ENCODE measurements at places on chromosomes 5 and 9.

DNA sequence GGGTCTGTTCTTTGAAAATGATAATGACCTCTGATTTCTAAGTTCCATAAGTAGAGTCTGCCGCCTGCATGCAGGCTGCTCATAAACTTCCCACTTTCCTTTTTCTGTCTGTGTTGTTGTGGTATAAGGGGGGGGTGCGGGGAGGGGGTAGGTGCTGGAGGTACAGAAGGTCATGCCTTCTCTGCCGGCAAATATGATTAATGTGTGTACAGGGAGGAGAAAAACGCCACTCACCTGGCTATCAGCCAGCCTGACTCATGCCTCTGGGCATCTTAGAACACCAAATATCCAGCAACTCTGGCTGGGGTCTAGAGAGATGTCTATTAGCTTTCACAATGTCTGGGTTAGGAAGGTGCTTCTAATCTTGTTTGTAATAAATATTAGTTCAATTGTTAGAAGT, 128.3 kb downstream of the EFNA5 start:
- peak; percentile 67 for DNase-seq

GRCh38 chr5:115657881-115658233, 32.0 kb upstream of the TMED7 start:
- DNase-seq: peak; percentile 83

- no peak for DNase-seq
These were observed at the start of gene NFIB for GRCh38 chr9:14313951-14314423. Gene NFIB, minus strand, starts transcription at chr9:14314141. Its CDS starts 630 bp downstream, at chr9:14313511.

DNA sequence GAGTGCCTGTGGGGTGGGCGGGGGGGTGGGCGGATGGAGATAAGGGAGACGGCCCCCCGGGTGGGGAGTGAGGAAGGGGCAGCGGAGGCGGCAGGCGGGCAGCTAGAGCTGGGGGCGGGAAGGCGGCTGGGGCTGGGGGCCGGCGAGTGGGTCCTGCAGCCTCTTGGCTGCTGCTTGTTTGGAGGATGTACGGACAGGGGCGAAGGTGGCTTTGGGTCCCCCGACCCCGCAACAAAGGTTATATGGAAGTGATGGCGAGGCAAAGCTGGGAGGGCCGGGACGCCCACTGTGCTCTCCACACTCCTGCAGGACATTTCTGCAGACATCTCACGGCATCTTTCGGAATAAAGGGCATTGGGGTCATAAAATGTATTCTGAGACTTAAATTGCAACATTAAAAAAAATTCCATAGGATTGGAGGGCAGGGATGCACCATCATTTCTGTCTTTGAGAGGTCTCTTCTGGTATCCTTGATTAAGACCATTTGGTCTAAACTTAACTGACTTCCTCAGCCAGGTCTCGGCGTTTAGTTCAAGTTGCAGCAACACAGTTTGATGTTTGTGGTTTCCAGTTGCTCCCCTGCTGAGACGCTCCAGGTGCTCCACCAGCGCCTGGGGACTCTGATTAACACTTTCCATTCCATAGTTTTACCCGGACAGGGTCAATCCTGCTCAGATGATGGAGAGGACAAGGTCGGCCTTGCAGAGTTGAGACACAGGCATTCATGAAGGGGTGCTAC, 101.6 kb upstream of the SSBP2 start:
- peak; percentile 25 for DNase-seq

DNA sequence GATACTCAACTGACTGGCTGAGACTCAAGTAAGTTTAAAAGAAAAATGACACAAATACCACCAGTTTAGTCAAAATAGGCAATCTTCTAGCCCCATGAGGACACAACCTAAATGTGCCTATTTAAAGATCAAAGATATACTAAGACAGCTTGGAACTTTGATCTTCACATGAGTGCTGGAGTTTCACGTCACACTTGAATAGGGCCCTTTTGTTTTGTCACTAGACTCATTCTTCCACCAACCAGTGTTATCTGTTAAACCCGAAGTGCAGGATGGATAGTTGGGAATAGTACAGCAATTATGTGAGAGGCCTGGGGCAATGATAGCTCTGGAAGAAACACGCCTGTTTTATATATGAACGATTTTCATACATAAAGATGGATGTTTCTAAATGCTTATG, 792.8 kb upstream of the NUDT12 start:
- no peak for DNase-seq

DNA sequence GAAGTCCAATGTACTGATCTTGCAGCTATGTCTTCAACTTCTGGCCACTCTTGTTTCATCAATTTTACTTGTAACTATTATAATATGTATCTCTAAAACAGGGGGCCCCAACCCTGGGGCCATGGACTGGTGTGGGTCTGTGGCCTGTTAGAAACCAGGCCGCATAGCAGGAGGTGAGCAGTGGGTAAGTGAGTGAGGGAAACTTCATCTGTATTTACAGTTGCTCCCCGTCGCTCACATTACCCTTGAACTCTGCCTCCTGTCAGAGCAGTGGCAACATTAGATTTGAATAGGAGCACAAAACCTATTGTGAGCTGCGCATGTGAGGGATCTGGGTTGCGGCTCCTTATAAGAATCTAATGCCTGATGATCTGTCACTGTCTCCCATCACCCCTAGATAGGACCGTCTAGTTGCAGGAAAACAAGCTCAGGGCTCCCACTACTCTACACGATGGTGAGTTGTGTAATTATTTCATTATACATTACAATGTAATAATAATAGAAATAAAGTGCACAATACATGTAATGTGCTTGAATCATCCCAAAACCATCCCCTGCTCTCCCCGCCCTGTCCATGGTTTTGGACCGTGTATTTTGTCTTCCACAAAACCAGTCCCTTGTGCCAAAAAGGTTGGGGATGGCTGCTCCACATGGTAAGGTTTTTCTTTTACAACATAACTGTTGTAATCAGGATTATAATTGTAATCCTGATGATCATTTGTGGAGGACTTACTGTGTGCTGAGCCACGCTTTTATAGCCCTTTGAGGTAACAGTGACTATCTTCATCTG, 26.9 kb upstream of the SH3PXD2B start:
- peak; percentile 68 for DNase-seq

GRCh38 chr5:108334225-108334624, 47.7 kb downstream of the FBXL17 start:
- no peak for DNase-seq

Data from AG10803 (cell line).